CD8-positive, alpha-beta T cell (primary cell): ENCODE measurements at places on chromosomes 11 and 22.

- no peak for DNase-seq
Observed at GRCh38 chr11:76329084-76329648, 51.8 kb downstream of the THAP12 start.

DNA sequence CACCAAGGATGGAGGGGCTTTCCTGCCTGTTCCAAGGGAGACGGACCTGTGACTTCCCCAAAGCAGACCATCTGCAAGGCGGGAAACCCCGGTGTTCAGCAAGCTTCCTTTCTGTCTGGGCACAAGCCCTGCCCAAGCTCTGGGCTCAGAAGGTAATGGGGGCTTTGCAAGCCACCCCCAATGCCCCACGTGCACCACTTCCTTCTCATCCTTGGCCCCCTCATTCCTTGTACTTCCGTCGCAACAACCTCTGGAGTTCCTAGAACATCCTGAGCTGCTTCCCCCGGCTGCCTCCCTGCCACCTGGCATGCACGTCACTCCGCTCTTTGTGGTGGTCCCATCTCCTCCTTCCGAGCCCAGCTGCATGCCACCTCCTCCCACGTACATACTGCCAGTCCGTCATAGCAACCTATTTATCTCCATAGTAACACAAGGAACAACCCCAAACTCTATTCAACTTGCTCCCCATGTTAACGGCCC is 3.9 kb downstream of the MYEOV start:
- no peak for DNase-seq

GRCh38 chr11:111785076-111785475 is 18.9 kb upstream of the PPP2R1B start:
- DNase-seq, result no peak

- no peak for DNase-seq
Observed at GRCh38 chr11:75277211-75277805, 36.7 kb downstream of the TPBGL start.

GRCh38 chr11:130022799-130023198 is 20.2 kb upstream of the PRDM10 start:
- no peak for DNase-seq

GRCh38 chr11:132803436-132803835 is 728.9 kb downstream of the OPCML start:
- no peak for DNase-seq

GRCh38 chr11:57306940-57307565 is 17.7 kb downstream of the TNKS1BP1 start:
- DNase-seq, result no peak

- DNase-seq, result no peak
Observed at GRCh38 chr11:47661245-47661644, 18.9 kb upstream of the MTCH2 start.

DNA sequence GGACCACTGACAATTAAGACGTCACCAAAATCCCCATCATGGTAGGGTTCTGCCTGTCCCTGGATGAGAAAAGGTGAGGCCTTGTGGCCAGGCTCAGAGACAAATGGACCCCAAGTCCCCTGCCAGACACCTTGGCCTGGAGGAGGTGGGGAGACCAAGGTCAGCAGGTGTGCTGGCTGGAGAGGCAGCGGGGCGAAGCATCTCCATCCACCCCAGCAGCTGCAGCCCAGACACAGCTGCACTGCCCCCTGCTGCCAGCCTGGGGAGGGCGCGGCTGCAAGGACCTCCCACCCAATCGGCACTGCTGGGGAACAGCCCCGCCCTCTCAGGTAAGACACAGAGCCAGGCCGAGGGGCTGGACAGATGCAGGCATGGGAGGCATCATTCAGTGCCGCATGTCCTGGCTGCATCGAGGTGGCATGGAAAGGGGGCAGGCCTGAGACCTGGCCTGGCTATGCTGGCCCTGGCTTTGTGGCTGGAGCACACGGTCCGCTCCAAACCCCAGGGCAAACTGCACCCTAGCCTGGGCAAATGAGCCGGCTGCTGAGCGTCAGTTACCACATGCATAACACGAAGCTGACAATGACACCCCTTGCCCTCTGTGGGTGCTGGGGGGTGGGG is 12.2 kb upstream of the MFNG start:
- peak; percentile 85 for DNase-seq

DNA sequence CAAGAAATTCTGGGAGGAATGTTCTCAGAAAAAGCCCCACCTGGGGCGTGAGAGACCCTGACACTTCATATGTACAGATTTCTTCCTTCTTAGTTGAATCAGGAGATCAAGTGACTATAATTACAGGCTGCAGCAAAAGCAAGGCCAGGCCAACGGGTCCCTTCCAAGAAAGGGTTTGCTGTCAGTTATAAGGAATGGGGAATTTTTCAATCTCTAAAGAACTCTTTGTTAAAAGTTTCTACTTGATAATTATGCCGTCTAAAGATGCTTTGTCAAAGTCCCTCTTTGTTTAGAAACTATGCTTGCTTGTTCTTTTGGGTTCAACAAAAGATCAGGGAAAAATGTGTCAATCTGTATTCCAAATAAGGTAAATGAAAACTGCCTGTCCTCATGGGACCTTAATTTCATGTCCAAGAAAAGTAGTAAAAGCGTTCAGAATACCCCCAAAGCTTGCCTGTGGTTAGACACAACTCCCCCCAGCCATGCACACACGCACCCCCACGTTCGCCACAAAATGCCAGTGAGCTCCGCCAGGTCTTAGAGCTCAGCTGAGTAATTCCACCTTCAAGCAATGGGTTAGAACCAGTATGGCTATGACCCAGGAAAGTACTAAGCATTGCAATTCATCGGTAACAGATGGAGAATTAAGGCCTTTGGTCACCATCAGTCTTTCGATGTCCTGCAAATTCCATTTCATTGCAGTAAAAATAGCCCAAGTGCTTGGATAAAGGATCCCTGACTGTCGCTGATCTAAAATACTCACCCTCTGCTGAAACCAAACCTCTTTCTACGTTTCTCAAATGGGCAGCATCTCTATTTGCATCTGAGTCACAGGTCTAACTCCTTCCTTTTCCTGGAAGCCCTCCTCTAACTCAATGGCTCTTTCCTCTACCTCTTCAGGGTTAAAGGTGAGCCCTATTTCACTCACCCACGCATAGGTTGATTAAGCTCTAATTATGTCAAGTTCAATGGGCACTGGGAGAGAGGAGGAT is 419.2 kb upstream of the SYN3 start:
- DNase-seq, result no peak

DNA sequence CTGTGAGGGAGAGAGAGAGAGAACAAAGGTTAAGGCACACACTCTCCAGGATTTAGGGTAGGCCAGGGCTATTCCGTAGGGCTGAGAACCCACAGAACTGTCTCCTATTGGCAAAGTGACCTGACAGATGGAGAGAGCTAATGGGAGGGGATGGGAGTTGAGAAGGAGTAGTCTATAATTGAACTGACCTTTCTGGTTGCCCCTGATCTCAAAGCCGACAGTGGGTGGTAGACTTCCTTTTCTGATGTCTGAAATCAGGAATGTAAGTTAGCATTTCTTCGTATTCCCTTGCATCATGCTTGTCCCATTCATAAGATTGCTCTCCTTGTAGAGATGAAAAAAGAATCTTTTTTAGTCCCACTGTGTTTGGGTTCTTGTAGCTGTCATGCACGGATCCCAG is 210.1 kb downstream of the NTM start:
- DNase-seq, result no peak

- peak; percentile 93 for DNase-seq
Observed at GRCh38 chr11:62771144-62772021, at the start of gene TAF6L. TAF6L (plus strand) TSS chr11:62771396; CDS start chr11:62775784, 4,388 bp downstream.

DNA sequence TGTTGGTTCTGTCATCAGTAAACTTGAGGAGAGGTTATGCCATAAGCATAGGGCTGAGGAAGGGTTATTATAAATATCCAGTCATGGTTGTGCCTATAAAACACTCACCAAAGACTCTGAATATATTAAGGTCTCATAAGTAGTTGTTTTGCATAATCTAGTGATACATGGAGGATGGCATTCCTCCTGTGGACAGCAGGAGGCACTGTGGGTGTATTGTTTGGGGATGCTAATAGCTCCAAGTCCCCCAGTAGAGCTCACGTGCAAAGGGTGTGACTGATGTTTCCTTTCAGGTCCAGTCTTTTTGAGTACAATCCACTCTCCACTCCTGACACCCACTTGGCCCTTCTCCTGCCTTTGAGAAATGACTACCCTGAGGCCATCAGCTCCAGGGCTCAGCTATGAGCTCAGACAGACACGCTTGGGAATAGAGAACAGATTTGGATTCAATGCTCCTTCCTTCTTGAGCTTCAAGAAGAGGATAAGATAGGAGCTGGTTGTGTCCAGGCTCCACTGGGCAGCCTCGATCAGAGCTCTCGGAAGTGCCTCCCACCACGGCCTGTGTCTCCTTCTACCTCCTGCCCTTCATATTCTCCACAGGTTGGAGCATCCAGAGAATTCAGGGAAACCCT is 85.2 kb upstream of the IGLL5 start:
- DNase-seq, result peak; percentile 37

- DNase-seq, result no peak
Observed at GRCh38 chr22:31604746-31605705, 57.0 kb downstream of the PISD start.

- DNase-seq, result no peak
Observed at GRCh38 chr11:76184551-76184993, 21.7 kb downstream of the WNT11 start.

GRCh38 chr11:45859661-45860140 is 12.4 kb downstream of the CRY2 start:
- DNase-seq, result no peak

DNA sequence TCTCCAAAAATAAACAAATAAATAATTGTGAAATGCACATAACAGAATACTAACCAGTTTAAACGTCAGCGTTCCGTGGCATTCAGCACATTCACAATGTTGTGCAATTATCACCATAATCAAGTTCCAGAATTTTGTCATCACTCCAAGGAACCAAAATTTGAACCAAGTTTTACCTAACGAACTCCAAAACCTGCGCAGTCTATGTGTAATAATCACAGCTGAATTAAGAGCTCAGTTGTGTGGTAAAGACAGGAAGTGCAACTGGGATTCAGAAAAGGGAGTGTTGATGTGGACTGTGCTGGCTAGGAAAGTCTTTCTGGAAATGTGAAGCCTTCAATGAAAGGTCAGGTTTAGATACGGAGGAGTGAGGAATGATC is 5.4 kb upstream of the MCAM start:
- no peak for DNase-seq

DNA sequence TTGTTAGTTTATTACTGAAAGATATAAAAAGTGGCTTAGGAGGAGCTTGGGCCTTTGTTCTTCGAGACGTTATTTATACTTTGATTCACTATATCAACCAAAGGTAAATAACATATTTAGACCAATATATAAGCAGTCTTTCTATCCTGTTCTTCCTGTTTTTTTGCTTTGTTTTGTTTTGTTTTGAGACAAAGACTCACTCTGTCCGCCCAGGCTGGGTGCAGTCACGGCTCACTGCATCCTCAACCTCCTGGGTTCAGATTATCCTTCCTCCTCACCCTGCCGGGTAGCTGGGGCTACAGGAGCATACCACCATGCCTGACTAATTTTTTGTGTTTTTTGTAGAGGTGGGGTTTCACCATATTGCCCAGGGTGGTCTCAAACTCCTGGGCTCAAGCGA is 66.8 kb downstream of the ATM start:
- DNase-seq, result no peak

GRCh38 chr11:126339863-126340434 is 15.5 kb upstream of the ST3GAL4 start:
- DNase-seq, result no peak

DNA sequence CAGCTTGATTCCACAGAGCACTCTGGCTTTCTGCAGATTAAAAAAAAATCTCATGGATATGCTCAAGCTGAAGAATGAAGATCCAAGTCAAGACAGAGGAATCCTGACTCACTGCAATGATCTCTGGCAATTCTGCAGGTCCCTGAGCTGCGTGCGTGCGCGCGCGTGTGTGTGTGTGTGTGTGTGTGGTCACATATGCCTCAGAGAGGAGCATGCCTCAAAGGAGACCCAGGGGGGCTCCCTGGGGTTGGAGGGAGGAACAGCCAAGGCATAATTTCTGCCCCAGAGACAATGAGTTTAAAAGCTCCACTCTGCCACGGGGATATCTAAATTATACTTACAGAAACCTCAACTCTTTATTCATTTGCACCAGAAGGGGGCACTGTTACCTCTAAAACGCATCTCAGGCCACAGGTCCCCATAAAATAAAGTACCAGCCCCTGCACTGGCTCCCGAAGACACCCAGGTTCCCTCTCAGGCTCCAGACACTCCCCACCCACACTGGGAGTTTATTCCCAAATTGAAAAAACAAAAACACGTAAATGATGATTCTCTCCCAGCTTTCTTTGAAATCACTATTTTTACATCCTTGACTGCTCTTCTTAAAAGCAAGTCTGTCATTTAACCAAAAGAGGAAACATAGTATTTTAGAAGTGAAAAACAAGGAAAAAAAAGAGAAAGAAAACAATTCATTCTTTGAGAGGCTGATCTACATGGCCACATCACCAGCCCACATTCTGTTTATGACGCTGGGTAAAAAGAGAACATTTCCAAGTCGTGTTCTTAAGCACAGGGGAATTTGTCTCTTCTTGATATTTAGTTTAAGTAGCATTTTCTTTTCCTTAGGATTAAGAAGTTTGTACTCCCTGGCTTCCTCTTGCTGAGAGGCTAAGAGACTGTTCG is 401.0 kb downstream of the LARGE1 start:
- no peak for DNase-seq

- no peak for DNase-seq
Observed at GRCh38 chr11:25655636-25656035, 676.3 kb upstream of the ANO3 start.

GRCh38 chr22:36470162-36470993 is 11.1 kb downstream of the TXN2 start:
- DNase-seq, result peak; percentile 91

DNA sequence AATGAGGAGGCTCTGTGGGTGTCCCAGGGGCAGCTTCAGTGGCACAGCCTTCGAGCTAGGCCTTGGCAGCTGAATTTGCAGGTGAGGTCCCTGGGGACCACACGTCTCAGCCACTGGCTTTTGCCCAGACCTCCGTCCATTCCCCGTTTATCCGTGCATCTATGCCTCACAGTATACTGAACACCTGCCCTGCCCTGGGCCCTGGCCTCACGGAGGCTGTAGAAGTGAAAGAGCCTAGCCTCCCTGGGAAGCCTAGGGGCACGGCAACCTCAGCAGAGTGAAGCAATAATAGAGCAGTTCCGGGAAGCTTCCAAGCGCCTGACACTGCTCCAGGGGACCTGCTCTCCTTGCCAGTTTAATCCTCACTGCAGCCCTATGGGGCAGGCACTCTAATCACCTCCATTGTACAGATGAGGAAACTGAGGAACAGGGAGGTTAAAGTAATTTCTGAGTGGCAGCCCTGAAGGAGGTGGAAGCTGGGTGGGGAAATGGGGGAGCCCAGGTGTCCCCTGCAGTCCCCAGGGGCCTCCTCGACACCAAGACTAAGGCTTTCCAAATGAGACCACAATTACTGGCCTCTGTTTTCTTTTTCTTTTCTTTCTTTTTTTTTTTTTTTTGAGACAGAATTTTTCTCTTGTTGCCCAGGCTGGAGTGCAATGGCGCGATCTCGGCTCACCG is 2.7 kb upstream of the NFAM1 start:
- no peak for DNase-seq

GRCh38 chr11:120893440-120894201 is 130.3 kb upstream of the TBCEL start:
- no peak for DNase-seq

GRCh38 chr11:95711945-95712221 is 77.7 kb downstream of the FAM76B start:
- DNase-seq, result no peak
